H9 (cell line): ENCODE measurements at places on chromosomes 6 and 20. TPM values are rescaled to one million over a fixed set of nuclear protein-coding genes. Genes with fewer than 3 reads are reported as not detected.

- peak; percentile 65 for DNase-seq
- no peaks in the 10 kb centered on the region; the same call in 1 of the 2 replicates for H3K4me1 ChIP-seq
- peaks cover 97% of the 10 kb centered on the region for H3K27me3 ChIP-seq
- no peak overlapping the region for H3K27ac ChIP-seq
- H3K36me3 ChIP-seq, result no peaks in the 10 kb centered on the region
- peak overlapping the region; percentile 68 for H3K4me3 ChIP-seq
Observed at GRCh38 chr6:28769626-28770402, 154.0 kb downstream of the TRIM27 start.

DNA sequence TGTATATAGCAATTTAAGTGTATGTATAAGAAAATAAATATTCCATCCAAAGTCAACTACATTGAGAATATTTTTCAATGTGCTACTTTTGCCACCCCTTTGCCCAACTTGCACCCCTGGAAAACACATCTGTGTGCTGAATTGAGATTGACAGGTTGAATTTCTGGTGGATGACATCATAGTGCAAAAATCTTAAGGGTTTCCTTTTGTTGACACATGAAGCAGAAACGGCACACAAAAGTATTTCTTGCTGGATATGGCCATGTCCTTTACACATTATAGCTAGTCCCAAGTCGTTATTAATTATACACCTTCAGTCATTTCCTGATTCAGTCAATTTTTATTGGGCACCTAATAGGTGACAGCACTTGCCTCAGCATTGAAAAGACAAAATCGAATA, 188.7 kb upstream of the FBXL4 start:
- H3K36me3 ChIP-seq, result no peaks in the 10 kb centered on the region
- no peak overlapping the region for H3K27ac ChIP-seq
- no peak overlapping the region for H3K4me3 ChIP-seq
- no peaks in the 10 kb centered on the region for H3K27me3 ChIP-seq
- no peak for DNase-seq

GRCh38 chr20:21430020-21430419, 32.7 kb upstream of the NKX2-4 start:
- no peaks in the 10 kb centered on the region for H3K4me1 ChIP-seq
- no peak overlapping the region for H3K4me3 ChIP-seq
- H3K27ac ChIP-seq, result no peak overlapping the region
- H3K27me3 ChIP-seq, result no peaks in the 10 kb centered on the region

GRCh38 chr6:51541847-51542246, 545.6 kb downstream of the PKHD1 start:
- DNase-seq, result no peak
- no peaks in the 10 kb centered on the region for H3K27me3 ChIP-seq
- no peaks in the 10 kb centered on the region for H3K36me3 ChIP-seq
- no peak overlapping the region for H3K27ac ChIP-seq

DNA sequence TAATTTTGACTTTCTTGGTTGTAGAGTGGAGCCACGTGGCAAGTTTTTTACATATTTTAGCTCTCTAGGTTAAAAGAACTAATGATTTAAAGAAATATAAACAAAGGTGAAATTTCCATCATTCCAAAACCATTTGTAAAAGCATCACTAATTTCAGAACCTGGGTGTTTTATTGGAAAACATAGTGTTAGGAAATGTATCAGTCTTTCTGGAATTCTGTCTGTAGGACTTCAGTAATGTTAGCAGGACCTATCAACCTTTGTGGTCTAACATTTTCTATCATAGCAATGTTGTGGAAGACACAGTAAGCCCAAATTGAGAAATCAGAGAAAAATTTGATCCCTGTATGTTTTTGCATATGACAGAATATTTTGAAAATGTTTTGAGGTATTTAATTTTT, 28.3 kb downstream of the L3MBTL3 start:
- peaks cover 5% of the 10 kb centered on the region for H3K36me3 ChIP-seq
- no peak overlapping the region for H3K27ac ChIP-seq
- no peak for DNase-seq

GRCh38 chr20:38835792-38836191, 30.3 kb downstream of the PPP1R16B start:
- H3K27ac ChIP-seq, result no peak overlapping the region
- no peak for DNase-seq
- no peaks in the 10 kb centered on the region for H3K27me3 ChIP-seq
- H3K36me3 ChIP-seq, result no peaks in the 10 kb centered on the region
- H3K4me3 ChIP-seq, result no peak overlapping the region

- no peaks in the 10 kb centered on the region for H3K4me1 ChIP-seq
- peak overlapping the region; percentile 100 for H3K4me3 ChIP-seq
- H3K27me3 ChIP-seq, result no peaks in the 10 kb centered on the region
- DNase-seq, result peak; percentile 91
Observed at GRCh38 chr6:33297956-33298772, 578 bp downstream of the RGL2 start.

DNA sequence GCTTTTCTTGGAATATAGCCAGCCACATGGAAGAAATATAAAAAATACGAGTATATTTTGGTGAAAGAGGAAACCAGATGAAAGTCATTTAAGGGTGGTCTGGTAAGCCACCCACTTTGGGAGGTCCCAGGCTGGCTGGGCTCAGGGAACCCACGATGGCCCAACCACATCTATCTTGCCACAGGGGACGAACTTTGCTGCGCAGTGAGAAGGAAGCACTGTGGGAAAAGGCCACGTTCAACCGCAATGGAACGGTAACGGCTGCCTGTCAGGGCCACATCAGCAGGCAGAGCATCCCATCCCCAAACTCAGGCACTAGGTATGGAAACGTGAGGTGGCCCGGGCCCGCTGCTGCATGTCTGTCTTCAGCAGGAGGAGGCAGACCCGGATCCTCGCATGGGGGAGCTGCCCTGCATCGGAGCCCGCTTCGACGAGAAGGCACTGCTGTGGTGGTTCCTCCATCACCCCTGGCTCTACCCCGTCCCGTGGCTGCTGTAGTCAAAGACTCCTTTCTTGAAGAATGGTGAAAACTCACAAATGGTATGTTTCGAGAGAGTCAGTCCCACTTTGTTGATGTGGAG, 300.4 kb downstream of the KIF16B start:
- no peak for DNase-seq
- no peak overlapping the region for H3K27ac ChIP-seq
- H3K4me3 ChIP-seq, result no peak overlapping the region
- no peaks in the 10 kb centered on the region for H3K4me1 ChIP-seq

GRCh38 chr20:41664584-41664983, 46.4 kb upstream of the CHD6 start:
- no peaks in the 10 kb centered on the region for H3K36me3 ChIP-seq
- H3K27me3 ChIP-seq, result no peaks in the 10 kb centered on the region
- no peak for DNase-seq

GRCh38 chr6:123044341-123044860, 48.4 kb downstream of the CLVS2 start:
- no peak overlapping the region for H3K27ac ChIP-seq
- no peaks in the 10 kb centered on the region for H3K36me3 ChIP-seq
- DNase-seq, result no peak
- H3K4me1 ChIP-seq, result no peaks in the 10 kb centered on the region

DNA sequence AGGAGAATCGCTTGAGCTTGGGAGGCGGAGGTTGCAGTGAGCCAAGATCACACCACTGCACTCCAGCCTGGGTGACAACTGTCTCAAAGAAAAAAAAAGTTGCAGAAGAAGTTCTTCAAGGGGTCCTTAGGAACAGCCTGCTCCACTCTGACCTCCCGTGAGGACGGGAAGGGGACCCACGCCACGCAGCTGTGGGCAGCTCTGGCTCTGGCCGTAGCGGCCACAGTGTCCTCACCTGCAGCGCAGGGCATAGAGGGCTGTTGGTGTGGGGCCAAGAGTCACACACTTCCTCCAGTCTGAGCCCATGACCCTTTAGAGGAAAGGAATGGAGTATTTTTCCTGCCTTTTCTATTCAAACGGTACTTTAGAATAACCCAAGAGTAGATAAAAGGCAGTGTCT, 5.4 kb downstream of the NTSR1 start:
- DNase-seq, result no peak
- no peak overlapping the region for H3K27ac ChIP-seq
- H3K4me3 ChIP-seq, result no peak overlapping the region
- H3K4me1 ChIP-seq, result no peaks in the 10 kb centered on the region
- peaks cover 12% of the 10 kb centered on the region; the same call in 1 of the 2 replicates for H3K27me3 ChIP-seq
- no peaks in the 10 kb centered on the region for H3K36me3 ChIP-seq

- H3K27me3 ChIP-seq, result no peaks in the 10 kb centered on the region
- no peaks in the 10 kb centered on the region; the same call in 1 of the 2 replicates for H3K4me1 ChIP-seq
- H3K27ac ChIP-seq, result no peak overlapping the region
- H3K4me3 ChIP-seq, result no peak overlapping the region
Observed at GRCh38 chr6:146273490-146273889, 244.6 kb downstream of the GRM1 start.

DNA sequence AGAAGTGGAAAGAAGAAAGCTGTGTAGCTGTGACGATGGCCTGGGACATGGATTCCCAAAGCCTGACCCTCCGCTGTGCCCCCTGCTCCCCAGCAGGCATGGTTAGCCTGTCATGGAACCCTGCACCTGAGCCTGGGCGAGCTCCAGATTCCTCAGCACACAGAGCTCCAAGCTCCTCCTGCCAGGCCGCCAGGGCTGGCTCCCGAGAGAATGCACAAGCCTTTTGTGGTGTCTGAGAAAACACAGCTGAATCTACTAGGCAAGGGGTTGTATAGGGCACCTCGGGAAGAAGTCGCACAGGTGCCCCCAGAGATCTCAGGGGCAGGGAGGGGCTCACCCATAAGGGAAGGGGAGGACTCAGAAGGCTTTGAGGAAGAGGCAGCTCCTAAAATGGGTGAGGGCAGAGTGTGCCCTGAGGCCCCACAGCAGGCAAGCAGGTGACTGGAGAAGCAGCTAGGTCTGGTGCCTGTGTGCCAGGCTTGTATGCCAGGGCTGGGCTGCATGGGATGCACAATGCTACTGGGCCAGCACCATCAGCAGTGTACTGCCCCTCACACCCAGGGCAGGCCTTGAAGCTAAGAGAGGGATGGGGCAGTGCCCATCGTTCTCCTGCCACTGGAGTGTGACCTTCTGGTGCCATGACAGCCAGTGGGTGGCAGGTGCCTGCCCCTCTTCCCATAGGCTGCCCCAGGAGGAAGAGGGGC, 64.3 kb upstream of the CD93 start:
- peak; percentile 24 for DNase-seq
- no peaks in the 10 kb centered on the region for H3K4me1 ChIP-seq

GRCh38 chr6:113488061-113488460, 369.1 kb upstream of the MARCKS start:
- H3K27me3 ChIP-seq, result no peaks in the 10 kb centered on the region
- H3K4me3 ChIP-seq, result no peak overlapping the region
- H3K27ac ChIP-seq, result no peak overlapping the region
- no peaks in the 10 kb centered on the region for H3K4me1 ChIP-seq

SCUBE3 gene
- 2.2 and 2.7 TPM in 2 replicates for total RNA-seq

GPR31 gene
- total RNA-seq, result not detected in 2 replicates

R3HDML gene
- not detected in 2 replicates for total RNA-seq

SLC35D3 gene
- 0.17 and 0.57 TPM in 2 replicates for total RNA-seq

C6orf15 gene
- not detected in 2 replicates for total RNA-seq

SCAF8 gene
- 78.2 and 78.5 TPM in 2 replicates for total RNA-seq

NFKBIL1 gene
- total RNA-seq, result 11.8 and 15.1 TPM in 2 replicates

F13A1 gene
- total RNA-seq, result 0.15 and 0.18 TPM in 2 replicates
